Fibroblast of villous mesenchyme (primary cell): ENCODE measurements at places on chromosomes 4 and X. TPM values are rescaled to one million over a fixed set of nuclear protein-coding genes. Genes with fewer than 3 reads are reported as not detected.

DNA sequence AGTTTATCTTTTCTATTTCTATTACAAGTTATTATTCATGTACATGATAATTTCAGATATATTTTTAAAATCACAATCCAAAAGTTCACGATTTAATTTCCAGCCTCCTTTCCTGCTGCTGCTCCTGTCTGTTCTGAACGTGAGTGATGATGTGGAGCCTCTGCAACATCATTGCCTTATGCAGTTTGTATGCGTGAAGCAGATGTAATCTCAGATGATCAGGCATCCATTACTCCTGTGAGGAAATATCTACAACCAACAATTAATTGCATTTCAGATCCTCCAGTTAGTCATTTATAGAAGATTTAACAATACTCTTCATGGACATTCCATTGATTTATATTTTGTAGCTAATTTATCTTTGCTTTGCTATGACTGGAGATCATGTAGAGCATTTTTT lies 668.7 kb upstream of the EPHA5 start:
- DNase-seq, result no peak

- DNase-seq, result no peak
Measured at GRCh38 chrX:132191938-132192337, 27.3 kb downstream of the RAP2C start.

GRCh38 chrX:50407976-50408375 lies 62.6 kb downstream of the DGKK start:
- no peak for DNase-seq

DNA sequence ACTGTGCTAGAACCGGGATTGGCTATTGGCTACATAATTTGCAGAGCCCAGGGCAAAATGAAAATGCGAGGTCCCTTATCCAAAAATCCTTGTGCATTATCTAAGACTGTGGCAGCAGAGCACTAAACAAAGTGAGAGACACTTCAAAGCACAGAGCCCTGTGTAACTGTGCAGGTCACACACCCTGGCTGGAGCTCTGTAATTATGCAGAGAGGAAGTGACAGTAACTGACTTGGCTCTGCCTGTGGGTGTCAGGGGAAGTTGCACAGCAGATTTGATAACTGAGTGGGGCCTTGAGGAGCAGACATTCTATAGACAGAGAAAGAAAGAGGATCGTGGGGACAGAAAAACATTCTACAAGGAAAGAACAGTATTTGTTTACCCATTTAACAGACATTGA lies 173.5 kb upstream of the FMR1 start:
- DNase-seq, result no peak

DNA sequence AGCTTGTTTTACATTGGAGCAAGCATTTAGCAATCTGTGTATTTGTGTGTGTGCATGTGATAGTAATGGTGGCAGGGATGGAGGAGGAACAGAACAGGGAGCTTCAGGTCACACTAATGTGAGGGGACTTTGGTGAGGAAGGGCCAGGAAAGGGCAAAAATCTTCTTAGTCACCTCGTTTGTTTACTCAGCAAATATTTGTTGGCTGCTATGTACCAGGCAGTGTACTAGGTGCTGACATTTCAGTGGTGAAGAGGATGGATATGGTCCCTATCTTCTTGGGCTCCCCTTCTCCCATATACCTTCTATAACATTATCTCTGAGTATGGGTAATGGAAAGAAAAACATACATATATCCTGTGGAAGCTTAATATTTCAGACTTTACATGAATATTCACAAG lies 48.5 kb upstream of the HDAC8 start:
- DNase-seq, result no peak

DNA sequence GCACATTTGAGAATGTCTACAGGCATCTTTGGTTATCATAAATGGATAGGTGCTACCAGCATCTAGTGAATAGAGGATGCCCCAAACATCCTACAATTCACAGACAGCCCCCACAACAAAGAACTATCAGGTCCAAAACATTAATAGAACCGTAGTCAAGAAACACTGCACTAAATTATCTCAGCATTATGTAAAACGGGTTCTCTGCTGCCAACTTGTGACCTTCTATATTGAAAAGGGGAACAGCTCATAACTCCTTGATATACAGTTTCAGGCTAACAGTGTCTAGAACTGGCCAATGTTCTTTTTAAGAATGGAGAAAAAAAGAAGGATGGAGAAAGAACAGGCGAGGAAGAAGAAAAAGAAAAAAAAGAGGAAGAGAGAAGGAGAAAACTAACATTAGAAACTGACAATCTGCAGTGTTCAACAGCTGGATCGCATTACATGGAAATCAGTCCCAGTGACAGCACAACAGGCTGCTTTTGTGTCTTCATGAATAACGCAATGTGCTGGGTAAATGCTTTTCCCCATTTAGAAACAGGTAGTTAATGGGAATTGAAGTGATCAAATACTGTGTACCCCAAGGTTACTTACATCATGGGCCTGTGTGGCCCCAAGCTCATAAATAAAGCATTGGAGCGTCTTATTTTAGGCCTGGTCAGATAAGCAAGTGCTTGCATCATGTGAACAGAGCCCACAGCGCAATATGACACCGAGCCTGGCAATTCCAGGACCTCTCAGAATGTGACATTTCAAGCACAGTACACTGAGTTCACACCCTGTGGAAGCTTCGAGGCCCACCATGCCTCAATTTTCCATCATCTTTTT lies 339.5 kb downstream of the DHX15 start:
- no peak for DNase-seq

AGTR2 gene
- total RNA-seq, result not detected in 2 replicates

- peak; percentile 67 for DNase-seq
Measured at GRCh38 chr4:150078579-150079080, 385 bp downstream of the DCLK2 start.

ITIH6 gene
- not detected in 2 replicates for total RNA-seq

- no peak for DNase-seq
Measured at GRCh38 chrX:30607155-30607554, 29.6 kb upstream of the TASL start.

DNA sequence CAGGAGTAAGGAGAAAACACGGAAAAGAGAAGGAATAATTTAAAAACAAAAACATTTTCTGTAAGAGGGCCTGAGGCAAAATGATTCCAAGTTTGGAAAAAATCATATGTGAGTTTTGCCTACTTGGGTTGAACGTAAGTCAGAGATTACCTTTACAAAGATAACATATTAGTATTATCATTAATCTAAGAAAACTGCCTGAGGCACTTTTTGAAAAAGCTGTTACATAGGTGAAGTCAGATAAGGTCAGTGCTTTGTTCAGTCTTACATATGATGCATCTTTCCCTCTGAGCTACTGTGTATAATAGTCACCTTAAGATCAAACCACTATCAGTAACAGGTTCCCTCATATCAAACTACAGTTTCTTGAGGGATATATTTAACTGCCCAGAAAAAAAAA lies 287.2 kb downstream of the TMA16 start:
- no peak for DNase-seq

VCX3B gene
- total RNA-seq, result not detected in 2 replicates

DNA sequence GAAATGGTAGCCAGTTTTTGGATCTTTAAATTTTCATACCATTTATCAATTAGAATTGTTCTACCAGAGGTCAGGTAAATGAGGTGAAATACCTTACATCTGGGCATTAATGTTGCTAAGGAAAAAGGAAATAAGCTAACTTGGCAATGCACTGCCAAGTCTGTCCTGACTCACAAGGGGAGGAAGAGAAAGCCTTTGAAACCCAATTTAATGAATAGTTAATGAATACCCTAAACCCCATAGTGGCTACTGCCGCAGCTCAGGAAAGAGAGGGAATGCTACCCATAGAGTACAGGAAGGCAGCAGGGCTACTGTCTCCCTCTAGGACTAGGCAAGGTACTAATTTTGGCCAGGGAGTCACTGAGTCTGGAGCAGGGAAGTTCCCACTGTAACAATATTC lies 16.8 kb upstream of the DHX15 start:
- DNase-seq, result no peak

LRCH2 gene
- 5.8 and 8.2 TPM in 2 replicates for total RNA-seq

CABS1 gene
- total RNA-seq, result not detected in 2 replicates

- DNase-seq, result no peak
Measured at GRCh38 chr4:30753316-30753715, 33.1 kb downstream of the PCDH7 start.

GRCh38 chr4:174283507-174284471 lies at the start of the genes CEP44 and FBXO8:
TSS of gene CEP44 (plus strand) at chr4:174283911. CDS start at chr4:174299122, 15,211 bp downstream.
TSS of gene FBXO8 (minus strand) at chr4:174283667. CDS start at chr4:174263092, 20,575 bp downstream.
- peak; percentile 84 for DNase-seq

DNA sequence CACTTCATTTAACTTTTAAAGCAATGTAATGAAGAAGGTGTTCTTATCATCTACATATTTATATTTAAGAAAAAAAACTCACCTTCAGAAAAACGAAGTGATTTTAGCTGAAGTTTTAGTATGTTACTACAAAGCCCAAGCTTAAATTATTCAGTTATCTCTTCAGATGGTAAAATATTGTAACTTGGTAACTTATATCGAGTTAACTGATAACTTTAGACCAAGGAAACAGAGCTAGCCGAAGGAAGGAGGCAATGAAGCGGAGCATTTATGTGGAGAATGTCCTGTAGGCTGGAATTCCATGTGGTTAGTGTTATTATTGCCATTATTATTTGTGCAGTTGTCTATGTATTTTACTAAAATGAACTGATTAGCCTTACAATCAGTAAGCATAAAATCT lies 1102.1 kb upstream of the LCORL start:
- DNase-seq, result no peak

CD40LG gene
- not detected in 2 replicates for total RNA-seq

DNA sequence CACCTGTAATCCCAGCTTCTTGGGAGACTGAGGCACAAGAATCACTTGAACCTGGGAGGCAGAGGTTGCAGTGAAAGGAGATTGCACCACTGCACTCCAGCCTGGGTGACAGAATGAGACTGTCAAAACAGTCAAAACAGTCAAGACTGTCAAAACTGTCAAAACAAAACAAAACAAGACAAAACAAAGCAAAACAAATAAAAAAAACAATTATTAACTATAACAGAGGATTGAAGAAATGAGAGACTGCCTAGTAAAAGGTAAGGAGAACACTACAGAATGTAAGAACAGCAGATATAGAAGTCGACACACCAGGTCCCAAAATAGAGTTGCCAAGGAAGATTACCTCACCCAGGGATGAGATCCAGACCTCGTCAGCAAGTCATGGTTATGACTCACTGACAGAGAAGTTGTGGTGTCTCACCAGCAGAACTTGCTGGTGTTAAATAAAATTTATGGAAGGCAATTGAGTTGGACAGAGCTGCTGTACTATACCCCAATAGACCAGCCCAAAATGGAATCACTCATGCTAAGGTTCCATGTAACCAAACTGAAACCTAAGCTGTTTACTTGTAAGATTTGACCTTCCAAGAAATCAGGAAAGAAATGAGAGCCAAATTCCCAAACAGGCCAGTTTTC lies 32.1 kb upstream of the GK start:
- DNase-seq, result peak; percentile 89
